Renal cortical epithelial cell (primary cell): ENCODE measurements at places on chromosomes 11 and 22.

- DNase-seq: no peak
These were observed 40.7 kb downstream of the SFI1 start for GRCh38 chr22:31537019-31537535.

GRCh38 chr11:127017482-127017881, 16.9 kb upstream of the KIRREL3 start:
- DNase-seq: peak; percentile 89

- DNase-seq: no peak
These were observed 6.2 kb downstream of the ALDH3B1 start for GRCh38 chr11:68016161-68016903.

- DNase-seq: no peak
These were observed 19.0 kb downstream of the ZFTA start for GRCh38 chr11:63749624-63750023.

DNA sequence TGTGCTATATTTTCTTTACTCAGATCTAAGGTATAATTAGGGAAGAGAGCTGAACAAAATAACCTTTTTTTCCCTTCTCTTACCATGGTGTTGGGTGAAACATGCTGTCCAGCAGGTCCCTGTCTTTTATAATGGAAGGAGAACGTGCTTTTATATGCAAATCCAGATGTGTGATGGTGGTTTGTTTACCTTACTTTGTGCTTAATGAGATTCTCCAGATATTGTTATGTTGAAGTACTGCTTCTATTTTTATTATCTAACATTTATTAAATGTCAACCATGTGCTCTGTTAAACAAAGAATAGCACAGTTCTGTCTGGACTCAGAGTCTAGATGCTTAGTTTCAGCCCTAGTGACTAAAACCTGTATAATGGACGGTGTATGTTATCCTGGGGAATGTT, 10.1 kb upstream of the GRIK4 start:
- DNase-seq: no peak

- DNase-seq: no peak
These were observed 844.0 kb downstream of the TBC1D22A start for GRCh38 chr22:47606426-47606825.

- DNase-seq: no peak
These were observed 5.2 kb downstream of the PPP2R1B start for GRCh38 chr11:111761036-111761435.

- DNase-seq: no peak
These were observed 138.1 kb downstream of the SBF2 start for GRCh38 chr11:10155793-10156490.

GRCh38 chr22:45648301-45649117, 23.1 kb upstream of the ATXN10 start:
- DNase-seq: no peak

DNA sequence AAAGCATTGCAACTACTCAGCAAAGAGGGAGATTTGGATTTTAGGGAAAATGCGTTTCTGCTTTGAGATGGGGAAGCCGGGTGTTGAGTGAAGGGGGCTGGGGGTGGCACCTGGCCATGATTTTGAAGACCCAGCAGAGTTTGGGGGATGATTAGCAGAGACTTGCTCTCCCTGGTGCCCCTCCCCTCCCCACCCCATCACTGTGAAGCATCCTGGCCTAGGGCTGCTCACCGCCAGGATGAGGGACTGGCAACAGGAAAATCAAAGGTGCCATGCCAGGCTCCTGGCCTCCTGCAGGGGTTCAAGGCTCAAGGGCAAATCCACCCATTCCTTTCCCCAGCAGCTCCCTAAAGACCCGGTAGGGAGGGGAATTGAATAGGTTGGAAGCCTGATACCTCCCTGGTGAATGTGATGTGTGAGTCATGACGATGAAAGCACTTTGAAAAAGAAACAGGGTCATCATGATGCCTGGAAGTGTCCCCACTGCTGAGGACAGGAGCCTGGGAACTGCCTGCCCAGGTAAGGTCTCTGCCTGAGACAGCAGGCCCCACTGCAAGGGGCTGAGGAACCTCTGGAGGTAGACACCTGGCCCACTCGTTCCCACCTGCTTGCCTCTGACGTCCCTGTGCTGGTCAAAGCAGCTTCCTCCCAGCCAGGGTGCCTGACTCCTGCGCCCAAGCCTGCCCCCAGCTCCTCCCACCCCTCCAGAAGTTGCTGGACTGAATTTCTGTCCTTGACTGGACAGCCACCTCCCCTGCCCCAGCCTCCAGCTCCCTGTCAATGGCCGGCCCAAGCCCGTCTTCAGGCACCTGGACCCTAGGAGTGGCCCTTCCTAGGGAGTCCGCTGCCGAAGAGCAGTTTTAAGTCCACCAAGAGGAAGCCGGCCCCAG, 1.7 kb downstream of the CHST1 start:
- no peak for DNase-seq

- no peak for DNase-seq
These were observed 30.7 kb downstream of the FAM168A start for GRCh38 chr11:73566977-73567755.

GRCh38 chr11:36053281-36053680, 109.4 kb downstream of the LDLRAD3 start:
- no peak for DNase-seq

GRCh38 chr11:13446444-13446843, 16.6 kb downstream of the BTBD10 start:
- peak; percentile 71 for DNase-seq

DNA sequence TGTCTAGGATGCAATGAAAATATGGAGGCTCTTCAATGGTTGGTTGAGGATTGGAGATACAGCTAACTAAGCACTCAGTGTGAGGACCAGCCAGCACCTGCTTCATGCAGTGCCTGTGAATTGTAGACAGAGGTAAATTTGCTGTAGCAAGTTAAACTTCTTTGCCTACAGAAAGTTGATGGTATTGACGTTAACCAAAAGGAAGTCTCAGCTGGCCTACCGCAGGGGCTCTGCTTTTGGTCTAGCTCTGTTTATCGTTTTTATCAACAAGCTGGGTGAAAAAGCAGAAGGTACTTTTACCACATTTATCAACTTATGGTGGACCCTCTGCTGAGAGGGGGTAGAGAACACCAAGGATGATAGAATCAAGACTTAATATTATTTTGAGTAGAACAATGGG, 51.6 kb downstream of the GRAMD1B start:
- no peak for DNase-seq

- DNase-seq: peak; percentile 47
These were observed at the start of gene SELENOO for GRCh38 chr22:50200461-50201190. SELENOO (plus strand) TSS chr22:50201011; CDS start chr22:50201037, 26 bp downstream.

DNA sequence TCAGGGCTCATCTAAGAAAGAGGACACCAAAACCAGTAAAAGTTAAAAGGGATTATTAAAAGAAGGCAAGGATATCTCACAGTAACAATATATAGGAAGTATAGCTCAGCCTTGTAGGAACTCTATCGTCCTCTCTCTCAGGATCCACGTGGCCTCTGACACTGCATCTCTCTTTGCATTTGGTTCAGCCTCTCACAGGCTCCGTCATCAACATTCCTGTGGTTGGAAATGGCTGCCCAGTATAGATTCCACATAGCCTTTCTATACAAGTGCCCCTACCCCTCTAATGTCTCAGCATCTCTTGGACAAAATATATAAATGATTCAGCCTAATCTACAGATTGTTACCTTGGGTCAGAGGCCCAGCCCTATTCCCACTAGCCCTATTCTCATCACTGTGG, 101.3 kb upstream of the DBX1 start:
- DNase-seq: no peak

DNA sequence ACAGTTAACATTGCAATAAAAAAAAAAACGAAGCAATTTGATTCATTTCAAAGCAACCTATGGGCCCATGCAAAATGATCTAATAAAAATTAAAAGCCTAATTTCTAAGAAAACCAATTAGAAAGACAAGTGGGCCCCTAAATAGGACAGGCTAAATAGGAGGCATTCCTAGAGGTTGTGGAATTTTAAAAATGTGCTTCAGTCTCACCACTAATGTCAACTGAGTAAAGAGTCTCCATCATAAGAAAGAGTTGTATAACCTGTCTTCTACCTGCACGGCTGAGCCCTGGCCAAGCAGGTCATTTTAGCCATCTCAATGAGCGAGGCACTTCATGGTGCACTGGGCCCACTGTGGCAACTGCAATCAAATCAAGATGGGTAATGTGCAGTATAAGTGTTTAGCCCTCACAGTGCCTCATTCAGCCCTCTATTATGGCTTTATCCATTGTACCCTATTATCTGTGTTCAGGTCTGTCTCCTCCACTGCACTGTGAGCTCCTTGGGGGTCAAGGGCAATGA, 76.4 kb downstream of the PRSS23 start:
- DNase-seq: no peak

DNA sequence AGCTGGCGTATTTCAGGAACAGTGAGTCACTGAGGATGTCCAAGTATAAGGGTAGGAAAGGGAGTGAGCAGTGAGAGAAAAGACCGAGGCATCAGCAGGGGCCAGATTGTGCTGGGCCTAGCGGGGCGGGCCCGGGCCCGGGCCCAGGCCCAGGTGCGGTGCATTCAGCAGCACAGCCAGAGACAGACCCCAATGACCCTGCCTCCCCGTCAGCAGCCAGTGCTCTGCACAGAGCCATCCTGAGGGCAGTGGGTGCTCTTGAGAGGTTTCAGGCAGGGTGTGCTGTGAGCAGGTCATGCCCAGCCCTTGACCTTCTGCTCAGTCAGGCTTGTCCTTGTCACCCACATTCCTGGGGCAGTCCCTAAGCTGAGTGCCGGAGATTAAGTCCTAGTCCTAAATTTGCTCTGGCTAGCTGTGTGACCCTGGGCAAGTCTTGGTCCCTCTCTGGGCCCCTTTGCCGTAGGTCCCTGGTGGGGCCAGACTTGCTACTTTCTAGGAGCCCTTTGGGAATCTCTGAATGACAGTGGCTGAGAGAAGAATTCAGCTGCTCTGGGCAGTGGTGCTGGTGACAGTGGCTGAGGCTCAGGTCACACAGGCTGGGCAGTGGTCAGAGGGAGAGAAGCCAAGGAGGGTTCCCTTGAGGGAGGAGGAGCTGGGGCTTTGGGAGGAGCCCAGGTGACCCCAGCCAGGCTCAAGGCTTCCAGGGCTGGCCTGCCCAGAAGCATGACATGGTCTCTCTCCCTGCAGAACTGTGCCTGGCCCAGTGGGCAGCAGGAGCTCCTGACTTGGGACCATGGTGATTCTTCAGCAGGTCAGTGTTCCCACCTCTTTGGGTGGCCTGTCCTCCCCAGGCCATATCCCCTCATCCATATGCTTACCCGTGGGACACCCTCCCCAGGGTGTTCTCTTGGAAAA, 2.1 kb downstream of the MYO7A start:
- no peak for DNase-seq
